ENCODE measurements at places on chromosomes 6 and 20.
A peak's percentile ranks its signal among the peaks of the same experiment; 100 is the strongest.

GRCh38 chr6:36248980-36249379, 20.9 kb upstream of the PNPLA1 start:
- DNase-seq, result no peak

- no peak for DNase-seq
Measured at GRCh38 chr6:76942203-76942966, 520.9 kb downstream of the HTR1B start.

DNA sequence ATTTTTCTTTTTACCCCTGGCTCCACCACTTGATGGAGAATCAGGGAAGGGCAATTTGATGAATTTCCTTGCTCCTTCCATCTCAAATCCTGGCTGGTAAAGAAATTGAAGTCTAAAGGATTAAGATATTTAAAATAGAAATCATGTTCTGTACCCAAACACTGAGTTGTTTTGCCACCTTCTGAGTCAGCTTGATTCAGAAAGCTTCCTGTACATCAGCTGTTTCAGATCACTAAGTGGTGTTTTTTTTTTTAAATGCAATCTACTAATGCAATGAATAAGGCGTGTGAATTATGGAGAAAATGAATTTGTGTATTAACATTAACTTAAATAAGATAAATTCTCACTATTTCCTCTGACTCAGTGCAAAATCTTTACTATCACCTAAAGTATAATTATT, 11.5 kb upstream of the POPDC3 start:
- DNase-seq, result no peak

DNA sequence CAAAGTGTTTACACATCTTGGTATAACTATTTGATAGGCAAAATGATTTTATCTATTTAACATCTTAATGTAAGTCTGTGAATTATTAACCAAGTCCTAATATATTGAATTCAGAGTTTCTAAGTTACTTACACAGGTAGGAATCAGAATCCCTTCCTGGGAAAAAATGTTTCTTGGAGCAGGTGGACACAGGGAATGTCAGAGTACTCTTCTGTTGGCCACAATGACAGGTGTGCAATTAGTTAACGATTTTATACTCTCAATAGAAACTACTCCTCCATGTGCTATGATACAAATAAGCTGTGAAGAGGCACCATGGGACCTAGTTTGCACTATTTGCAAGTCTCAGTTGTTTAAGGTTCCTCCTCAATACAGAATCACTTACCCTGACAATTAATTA, 821 bp upstream of the TAAR5 start:
- DNase-seq, result no peak

GRCh38 chr6:122752459-122752858, 27.1 kb upstream of the FABP7 start:
- peak; percentile 32 for DNase-seq

DNA sequence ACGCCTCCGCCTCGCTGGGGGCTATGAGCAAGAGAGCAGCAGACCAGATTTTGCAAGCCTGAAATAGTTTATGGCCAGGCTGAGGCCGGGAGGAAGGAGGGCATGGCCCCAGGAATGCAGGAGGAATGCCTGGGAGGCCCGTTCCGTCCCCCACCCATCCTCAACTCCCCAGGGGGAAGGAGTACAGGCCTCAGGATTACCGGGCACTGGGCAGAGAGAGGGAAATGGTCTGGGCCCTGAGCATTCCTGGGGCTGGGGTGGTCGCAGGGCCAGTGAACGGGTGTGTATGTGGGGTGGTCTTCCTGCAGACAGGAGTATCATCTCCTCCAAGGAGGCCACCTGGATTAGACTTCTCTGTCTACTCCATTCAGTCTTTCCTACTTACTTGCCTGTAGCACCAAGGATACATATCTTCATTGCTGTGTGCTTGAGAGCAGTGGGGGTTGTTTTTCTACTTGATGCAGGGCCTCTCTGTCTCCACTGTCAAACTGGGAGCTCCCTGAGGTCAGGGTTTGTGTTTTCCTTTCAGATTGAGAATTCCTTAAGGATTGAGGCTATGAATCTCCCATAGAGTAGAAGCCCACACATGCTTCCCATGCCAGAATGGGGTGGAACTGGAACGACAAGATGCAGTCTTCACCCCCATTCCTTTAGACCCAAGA, 81.3 kb downstream of the VEGFA start:
- DNase-seq, result no peak

GRCh38 chr6:157956171-157956730, 25.4 kb upstream of the SYNJ2 start:
- no peak for DNase-seq

DNA sequence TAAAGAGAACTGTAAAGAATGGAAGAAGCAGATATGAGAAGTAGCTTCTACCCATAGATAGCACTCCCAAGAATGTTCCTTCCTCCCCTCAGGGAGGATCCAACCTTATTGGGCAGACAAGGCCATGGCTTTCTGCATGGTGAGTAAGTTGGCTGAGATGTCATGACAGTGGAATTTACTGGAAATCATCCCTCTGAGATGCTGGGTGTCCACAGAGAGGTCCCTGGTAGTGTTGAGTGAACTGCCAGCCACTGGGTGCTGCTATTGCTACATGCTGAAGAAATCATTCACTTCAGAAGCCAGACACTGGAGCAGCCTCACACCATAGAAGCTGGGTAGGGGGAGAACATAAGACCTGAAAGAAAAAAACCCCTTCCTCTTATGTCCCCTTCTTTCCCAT, 46.4 kb upstream of the FERMT1 start:
- no peak for DNase-seq

DNA sequence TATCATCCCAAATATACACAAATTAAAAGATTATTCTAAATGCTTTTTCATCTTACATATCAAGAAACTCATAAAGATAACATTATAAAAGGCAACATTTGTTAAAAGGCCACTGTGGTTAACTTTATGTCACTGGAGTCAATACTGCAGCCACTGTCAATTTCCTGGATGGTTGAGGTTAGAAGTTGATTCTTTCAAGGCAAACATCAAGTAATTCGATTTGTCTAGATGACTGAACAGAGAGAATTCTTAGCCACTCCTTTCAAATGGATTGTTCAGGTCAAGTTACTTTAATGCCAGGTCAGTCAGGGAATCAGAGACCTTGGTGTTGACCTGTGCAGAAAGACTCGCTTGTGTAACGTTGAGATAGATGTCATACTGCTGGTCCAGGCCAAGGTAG, 44.4 kb upstream of the SIM1 start:
- no peak for DNase-seq

DNA sequence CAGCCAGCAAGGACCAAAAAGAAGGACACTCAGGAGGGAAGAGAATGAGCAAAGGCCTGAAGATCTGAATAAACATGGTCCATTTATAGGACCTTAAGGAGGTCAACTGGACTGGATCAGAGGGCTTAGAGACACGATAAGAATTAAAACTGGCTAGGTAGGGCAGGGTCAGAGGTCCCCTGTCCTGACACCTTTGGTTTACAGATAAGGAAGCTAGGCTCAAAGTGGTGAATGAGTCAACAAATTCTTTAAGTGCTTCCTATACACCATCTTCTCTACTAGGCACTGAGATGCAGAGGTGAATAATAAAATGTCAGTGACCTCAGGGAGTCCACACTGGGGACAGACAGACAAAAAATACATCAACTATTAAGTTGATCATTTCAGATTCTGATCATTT, 70.3 kb downstream of the HIVEP2 start:
- no peak for DNase-seq

DNA sequence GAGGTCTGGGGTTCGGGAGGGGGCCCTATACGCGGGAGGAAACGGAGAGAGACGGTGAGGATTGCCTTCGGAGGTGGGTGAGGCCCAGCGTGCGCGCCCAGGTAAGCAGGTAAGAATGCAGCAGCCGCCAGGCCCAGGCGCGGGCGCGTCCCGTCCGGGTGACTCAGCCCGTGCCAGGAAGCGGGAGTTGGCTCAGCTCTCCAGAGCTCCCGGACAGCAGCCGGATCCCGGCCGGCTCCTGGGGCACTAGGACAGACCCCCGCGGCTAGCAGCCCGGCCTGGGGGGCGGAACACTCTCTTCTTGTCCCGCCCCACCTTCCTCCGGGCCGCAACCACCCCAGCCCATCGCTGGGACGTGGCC, 1.5 kb upstream of the MDFI start:
- no peak for DNase-seq

- DNase-seq, result peak; percentile 69
Measured at GRCh38 chr20:33933469-33933909, 60.2 kb upstream of the RALY start.

- DNase-seq, result no peak
Measured at GRCh38 chr6:5632348-5632935, 371.1 kb downstream of the FARS2 start.

DNA sequence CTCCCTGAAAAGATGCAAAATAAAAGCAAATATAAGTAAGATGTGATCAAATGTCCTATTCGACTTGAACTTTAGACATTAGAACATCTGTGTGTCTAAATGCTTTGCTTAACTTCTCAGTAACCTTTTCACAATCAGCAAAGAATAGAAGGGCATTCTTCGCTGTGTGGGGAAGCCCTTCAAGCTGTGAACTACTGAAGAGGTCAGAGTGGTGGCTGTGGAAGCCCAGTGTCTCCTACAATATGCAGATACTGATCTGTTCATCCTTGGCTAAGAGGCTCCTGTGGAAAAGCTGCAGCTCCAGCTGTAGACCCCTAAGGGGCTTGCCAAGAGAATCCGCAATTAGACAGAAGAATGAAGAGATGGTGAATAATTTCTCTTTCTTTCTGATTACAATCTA, 400.3 kb upstream of the SASH1 start:
- DNase-seq, result no peak

DNA sequence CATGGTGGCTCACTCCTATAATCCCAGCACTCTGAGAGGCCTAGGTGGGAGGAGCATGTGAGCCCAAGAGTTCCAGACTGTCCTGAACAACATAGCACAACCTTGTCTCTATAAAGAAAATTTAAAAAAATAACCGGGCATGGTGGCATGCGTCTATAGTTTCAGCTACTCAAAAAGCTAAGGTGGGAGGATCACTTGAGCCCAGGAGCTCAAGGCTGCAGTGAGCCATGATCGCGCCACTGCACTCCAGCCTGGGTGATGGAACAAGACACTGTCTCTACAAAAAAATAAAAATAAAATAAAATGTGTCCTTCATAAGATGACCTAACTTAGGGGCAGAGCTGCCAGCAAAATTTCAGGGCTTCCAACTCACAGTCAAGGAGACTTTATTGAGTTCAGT, 12.6 kb downstream of the ID4 start:
- no peak for DNase-seq

DNA sequence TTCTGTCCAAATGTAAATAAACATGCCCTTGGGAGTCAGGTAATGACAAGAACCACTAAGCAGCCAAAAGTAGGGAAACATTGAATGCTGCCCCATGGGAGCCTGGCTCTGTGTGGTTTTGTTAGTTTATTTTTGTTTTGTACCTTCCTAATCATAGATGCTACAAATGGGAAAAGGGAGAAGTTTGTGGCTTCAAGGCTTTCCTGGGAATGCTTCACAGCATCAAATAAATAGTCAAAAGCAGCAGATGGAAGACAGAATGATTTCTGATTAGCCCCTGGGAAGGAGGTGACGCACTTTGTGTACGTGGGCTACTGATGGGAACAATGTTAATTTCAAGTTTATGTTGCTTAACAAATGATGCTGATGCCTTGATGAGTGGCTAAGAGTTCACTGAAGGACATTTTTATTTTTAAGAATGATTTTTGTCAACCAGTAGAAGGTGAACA, 532.7 kb downstream of the BCKDHB start:
- DNase-seq, result no peak

DNA sequence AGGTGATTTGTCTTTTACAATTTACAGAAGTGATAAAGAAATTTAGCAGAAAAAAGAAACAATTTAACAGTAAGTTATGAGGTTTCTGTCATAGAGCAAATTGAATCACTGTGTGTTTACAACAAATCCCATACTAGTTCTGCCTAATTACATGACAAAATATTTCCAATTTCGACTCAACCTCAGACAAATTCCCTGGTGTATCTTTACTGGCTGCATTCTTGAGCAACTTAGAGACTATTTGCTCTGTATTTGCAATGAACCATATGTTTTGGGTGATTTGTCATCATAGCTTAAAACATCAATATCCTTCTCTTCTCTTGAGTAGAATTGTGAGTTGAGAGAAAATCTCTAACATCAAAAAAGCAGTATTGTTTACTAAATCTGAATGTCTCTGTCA, 128.7 kb downstream of the SIM1 start:
- DNase-seq, result no peak

- no peak for DNase-seq
Measured at GRCh38 chr6:3911614-3912336, 62.6 kb downstream of the FAM50B start.

- DNase-seq, result no peak
Measured at GRCh38 chr20:17161673-17162481, 65.0 kb upstream of the PCSK2 start.

GRCh38 chr6:21133901-21134300, 459.6 kb upstream of the SOX4 start:
- DNase-seq, result no peak

GRCh38 chr6:89970609-89971337, 76.5 kb downstream of the GJA10 start:
- peak; percentile 92 for DNase-seq

DNA sequence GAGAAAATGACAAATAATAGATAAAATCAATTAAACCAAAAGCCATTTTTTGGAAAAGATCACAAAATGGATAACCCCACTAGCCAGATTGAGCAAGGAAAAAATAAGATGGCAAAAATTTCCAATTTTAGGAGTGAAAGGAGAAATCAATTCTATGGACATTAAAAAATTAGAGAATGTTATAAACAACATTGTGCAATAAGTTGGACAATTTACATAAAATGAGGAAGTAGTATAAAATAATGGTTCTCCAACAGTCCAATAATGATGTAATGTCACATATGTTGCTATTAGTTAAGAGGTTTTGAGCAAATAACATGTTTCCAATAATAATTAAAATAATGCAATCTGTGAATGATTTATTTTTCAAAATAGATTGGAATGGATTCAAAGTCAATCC, 3.1 kb upstream of the SNAP91 start:
- DNase-seq, result no peak
